Activated CD8-positive, alpha-beta memory T cell treated with anti-CD3 and anti-CD28 coated beads, Interleukin-2, amount 10 ng/mL, durations not matched to agents 7 days and 5 days (primary cell): ENCODE measurements at places on chromosomes 1 and 21. TPM values are rescaled to one million over a fixed set of nuclear protein-coding genes. Genes with fewer than 3 reads are reported as not detected.

DNA sequence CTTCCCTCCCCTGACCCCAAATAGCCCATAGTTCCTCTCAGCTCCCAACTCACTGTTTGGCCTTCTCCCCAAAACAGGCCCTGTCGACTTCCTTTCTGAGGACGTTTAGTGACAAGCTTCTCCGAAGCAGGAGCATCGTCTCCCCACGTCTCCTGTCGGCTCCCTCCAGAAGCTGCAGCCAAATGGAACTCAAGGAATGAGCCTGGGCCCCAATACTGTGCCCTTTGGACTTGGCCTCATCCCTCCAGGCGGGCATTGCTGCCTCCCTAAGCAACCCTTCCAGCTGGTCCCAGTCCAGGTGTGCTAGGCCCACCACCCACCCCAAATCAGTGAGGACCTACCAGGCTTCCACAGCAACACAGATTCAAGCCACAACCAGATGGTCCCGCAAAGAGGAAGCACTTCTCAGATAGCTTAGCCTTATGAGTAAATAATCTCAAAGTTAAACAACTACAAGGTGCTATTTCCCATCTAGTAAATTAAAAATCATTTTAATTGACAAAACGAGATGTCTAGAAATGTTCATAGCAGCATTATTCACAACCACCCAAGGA, 33.0 kb downstream of the ACOT7 start:
- no peaks in the 10 kb centered on the region for H3K27me3 ChIP-seq
- peaks cover 42% of the 10 kb centered on the region for H3K4me1 ChIP-seq
- H3K36me3 ChIP-seq: peaks cover 5% of the 10 kb centered on the region
- H3K27ac ChIP-seq: peak overlapping the region; percentile 70
- no peak for DNase-seq
- H3K4me3 ChIP-seq: no peak overlapping the region

DNA sequence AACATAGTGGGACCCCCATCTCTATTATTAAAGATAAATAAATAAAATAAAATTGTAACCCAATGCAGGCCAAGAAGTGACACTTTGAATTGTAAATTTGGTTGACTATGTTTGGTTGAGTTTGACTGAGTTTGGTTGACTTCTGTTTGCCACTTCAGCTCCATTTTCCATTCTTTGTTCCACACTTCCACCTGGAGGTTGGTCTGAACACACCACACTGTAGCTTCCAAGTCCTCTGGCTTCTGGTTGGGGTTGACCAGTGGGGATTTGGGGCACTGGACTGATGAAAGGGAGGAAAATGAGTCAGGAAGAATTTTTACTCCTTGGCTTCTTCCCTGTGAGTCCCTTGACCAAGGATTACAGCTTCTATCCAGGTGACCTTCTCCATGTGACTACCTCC, 40.6 kb upstream of the DIPK1A start:
- no peak overlapping the region for H3K27ac ChIP-seq
- H3K27me3 ChIP-seq: peaks cover 22% of the 10 kb centered on the region
- H3K4me1 ChIP-seq: no peaks in the 10 kb centered on the region
- no peak for DNase-seq
- H3K36me3 ChIP-seq: no peaks in the 10 kb centered on the region
- no peak overlapping the region for H3K4me3 ChIP-seq

DNA sequence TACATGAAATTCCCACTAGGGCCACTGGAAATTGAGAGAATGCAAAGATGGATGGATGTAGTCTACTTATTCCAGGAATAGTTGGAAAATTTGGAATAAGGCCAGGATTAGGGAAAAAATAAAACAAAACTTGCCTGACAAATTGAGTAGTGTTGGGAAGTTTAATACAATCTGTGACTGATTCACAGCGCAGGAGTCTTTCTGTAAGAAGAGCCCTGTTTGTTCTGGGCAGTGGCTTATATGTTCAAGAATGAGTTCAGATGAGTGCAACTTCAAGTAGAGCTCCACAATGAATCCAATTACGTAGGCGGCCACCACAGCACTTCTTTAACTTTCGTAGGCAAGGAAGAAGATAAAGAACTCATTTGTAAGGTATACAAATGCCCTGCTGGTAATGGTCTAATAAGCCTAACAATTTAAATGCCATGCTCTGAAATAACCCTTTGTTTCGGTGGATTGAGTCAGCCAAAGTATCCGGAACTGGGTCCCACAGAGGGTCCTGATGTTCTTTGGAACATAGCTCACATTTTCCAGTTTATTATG, 47.1 kb upstream of the KCNE1 start:
- H3K27ac ChIP-seq: no peak overlapping the region
- no peaks in the 10 kb centered on the region for H3K27me3 ChIP-seq
- H3K4me1 ChIP-seq: no peaks in the 10 kb centered on the region
- DNase-seq: no peak
- H3K4me3 ChIP-seq: no peak overlapping the region
- H3K36me3 ChIP-seq: peaks cover 1% of the 10 kb centered on the region

The RNPEP gene
- 38.3 TPM for total RNA-seq

The SPOCD1 gene
- total RNA-seq: not detected

DNA sequence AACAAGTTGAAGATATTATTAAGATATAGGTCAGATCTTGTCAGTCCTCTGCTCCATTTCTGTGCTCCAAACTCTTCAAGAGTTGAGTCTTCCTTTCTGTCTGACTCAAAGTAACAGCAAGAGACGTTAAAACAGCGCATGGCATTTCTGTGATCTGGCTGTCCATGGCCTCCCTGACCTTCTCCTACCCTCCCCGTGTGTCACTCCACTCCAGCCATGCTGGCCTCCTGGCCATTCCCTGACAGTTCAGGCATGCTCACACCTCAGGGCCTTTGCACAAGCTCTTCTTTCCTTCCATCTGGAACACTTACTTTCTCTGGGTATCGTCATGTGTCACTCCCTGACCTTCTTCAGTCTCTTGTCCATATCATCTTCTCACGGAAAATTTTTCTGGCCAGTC, 229.0 kb downstream of the CENPF start:
- H3K27ac ChIP-seq: no peak overlapping the region
- H3K4me1 ChIP-seq: no peaks in the 10 kb centered on the region
- H3K4me3 ChIP-seq: no peak overlapping the region
